ENCODE measurements at places on chromosomes 6 and 20.
A peak's percentile ranks its signal among the peaks of the same experiment; 100 is the strongest.

- no peak for DNase-seq
Observed at GRCh38 chr6:38489951-38490350, 149.8 kb downstream of the BTBD9 start.

DNA sequence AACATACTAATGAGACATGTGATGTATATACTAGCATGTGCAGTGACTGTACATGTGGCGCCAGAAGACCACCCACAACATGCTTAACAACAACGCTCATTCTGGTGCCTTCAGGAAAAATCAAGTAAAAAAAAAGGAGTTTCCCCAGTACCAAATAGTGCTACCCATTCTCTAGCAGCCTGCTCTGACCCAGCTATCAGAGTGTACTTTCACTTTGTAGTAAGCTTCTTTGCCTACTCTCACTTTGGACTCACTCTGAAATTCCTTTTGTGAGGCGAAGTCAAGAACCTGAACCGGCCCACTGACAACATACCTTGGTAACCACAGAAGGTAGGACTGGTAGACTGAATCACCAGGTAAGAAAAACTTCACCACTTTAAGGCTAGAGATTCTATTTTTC, 1100.0 kb downstream of the GRIK2 start:
- DNase-seq = no peak

- DNase-seq = no peak
Observed at GRCh38 chr20:47380481-47380880, 24.0 kb upstream of the ZMYND8 start.

GRCh38 chr6:99364026-99364425, 14.6 kb upstream of the FAXC start:
- no peak for DNase-seq

GRCh38 chr6:148996815-148997214, 250.0 kb downstream of the UST start:
- DNase-seq = no peak

- no peak for DNase-seq
Observed at GRCh38 chr6:105191351-105191750, 11.5 kb upstream of the POPDC3 start.

DNA sequence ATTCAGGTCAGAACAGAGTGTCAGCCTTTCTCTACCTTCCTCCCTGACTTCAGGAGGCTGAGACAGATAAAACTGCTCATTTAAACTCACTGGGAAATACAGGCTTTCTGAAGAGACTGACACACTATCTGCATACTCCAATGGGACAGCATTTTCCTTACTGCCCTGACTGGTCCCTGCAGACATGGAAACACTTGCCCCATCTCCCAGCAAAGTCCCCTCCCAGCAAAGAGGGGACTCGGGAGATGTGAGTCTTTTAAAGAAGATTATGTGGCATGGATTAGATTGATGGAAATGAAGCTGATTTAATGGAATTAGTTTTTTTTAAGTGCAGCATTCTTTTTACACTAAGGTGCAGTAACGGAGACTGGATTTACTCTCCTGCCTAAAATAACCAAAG, 90.8 kb downstream of the CFAP61 start:
- no peak for DNase-seq

DNA sequence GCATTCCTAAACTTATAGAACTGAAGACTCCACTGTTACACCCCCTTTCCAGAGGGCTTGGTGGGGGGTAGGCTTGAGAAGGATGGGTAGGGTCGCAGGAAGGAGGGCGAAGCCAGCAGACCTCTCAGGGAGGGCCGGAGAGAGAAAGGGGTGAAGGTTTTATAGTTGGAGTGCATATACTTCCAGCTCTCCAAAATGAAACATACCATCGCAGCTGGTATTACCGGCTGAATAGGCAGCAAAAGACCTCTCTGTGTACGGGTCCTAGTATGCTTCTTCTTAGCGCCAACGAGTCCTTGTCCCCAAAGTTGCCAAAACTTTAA, 1.0 kb upstream of the VGLL2 start:
- no peak for DNase-seq

DNA sequence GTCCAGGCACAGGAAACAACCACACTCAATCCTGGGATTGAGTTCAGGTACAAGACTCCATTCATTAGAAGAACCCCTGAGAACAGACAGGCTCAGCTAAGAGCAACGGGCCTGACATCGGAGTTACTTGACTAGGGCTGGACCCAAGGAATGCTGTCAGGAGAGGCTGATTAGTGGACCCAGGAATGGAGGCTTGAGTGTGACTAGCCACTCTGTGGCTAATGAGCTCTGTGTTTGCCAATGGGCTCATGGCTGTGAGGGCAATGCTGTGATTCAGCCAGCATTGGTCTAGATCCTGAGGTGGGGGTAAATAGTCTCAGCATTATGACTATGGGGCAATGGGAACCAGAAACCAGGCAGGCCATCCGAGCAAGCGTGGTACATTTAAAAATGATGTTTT, 71.8 kb downstream of the RIOK1 start:
- no peak for DNase-seq

DNA sequence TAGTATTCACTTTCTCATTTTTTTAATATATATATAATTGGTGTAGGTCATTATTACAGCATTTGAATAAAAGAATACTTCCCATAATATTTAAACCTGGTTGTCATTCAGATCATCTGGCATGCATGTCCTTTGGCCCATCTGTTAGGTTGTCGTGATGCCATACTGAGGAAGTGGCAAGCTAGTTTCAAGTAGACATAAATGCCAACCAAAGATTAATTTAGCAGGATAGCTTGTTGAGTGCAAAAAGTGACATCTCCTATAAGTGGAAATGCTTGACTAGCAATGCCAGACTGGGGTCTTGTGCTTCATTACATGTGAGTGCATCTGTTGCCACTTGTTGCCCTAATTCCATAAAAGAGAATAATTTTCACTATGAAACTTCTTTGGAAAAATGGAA, 1044.7 kb downstream of the GRIK2 start:
- no peak for DNase-seq

DNA sequence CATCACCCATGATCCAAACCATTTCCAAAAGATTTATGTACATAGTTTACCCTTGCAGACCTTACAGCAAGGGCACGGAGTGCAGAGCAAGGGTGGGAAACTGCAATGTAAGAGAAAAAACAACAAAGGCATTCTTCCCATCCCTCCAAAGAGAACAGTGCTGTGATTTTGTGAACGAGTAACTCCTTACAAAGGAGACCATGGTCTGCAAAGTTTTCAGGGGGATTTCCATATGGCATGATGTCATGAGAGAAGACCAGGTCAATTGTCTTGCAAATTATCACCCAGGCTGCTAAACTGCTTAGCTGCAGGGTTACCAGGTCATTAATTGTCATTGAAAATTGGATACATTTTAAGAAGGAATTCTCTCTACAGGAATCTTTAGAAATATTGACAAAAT, 58.3 kb downstream of the LAMP5 start:
- DNase-seq = no peak

DNA sequence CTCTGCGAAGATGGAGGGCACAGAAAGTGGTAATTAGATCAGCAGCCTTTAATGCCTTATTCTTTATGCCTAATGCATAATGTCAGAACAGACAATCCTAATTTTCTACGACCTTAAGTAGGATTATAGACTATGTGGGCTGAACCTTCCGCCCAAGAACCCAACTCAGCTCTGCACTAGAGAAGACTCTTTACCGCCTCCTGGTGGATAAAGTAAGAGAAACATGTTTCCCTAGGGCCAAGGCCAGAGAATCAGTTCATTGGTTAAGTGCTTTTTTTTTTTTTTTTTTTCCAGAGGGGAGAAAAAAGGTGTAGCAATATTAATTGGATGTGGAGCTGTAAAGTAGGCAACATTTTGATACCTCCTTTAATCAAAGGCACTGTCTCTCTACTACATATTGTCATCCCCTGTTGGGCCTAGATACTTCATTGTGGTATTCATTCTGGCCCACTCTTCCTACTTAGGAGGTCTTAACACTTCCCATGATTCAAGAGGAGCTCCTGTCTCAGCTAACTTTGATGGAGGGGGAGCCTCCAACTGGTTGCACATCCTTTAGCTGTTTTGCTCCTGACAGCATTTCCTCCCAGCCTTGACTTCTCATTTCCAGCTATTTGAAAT, 124.9 kb upstream of the NRN1 start:
- peak; percentile 48 for DNase-seq

GRCh38 chr6:105753620-105754211, 332.4 kb upstream of the PRDM1 start:
- DNase-seq = no peak

DNA sequence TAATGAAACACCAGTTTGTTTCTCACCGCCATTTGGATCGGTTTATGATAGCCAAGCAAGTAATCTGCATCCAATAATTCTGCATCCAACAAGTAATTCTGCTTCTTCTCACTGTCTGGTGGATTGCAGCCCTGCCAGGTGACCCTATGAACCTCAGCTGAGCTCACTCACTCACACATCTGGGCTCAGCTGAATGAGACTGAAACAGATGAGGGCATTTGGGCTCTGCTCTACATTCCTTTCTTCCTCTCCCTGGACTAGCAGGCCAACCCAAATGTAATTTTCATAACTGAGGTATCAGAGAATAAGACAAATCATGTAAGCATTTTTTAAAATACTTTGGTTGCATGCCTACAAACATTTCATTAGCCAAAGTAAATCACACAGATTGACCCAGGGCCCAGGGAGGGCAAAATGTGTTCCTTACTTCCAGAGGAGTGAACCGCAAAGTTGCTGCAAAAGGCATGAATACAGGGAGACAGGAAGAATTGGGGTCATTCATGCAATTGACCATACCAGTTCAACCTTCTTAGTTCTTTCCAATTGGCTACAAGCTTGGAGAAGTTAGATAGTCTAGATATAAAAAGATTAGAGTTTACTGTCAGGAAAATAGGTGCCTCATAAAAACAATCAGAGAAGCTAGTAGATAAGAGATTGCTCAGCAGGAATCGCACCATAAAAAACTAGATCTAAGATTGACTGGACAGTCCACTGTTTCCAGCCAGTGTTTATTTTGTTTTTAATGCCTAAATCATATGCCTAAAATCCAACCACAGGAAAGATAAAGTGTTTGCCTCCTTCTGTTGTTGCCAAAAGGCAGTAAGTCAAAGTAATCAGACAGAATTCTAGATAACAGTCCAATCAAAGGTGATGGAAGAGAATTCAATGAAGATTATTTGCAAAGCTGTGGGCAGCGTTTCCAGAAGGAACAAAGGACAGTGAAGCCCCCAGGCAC, 43.7 kb downstream of the CBLN4 start:
- DNase-seq = no peak

DNA sequence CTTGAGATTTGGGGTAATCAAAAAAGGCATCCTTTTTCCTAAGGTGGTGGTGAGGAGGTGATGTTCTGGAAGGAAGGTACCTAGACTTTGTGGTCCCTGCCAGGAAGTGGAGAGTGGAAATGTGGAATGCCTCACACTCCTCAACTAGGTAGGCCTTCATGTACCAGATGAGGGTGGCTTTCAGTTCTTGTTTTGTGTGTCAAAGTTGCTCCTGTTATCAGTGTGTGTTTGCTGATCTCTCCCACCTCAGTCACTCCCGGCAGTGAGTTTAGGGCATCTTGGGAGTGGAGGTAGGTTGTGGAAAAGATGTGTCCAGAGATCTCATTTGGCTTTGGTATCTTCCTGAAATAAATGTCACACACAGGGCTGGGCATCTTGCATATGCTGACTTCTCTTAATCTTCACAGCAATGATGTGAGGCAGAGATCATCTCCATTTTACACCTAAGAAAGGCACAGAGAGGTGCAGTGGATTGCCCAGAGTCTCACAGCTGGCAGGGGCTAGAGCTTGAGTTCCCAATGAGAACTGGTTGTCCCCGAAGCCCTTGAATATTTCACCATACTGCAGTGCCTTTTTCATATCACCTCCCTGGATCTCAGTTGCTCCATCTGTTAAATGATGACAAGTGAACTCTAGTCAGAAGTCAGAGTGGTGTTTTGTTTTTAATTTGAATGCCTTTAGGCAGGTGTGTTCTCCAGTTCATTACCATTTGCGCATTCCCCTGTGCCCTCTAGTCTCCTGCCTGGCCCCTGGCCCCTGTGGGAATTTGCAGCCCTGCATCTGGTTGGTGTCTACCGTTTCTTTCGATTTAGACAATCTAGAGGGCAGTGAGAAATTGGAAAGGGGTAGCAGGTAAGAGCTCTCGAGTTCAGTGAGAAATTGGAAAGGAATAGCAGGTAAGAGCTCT, 2.9 kb downstream of the PKIG start:
- no peak for DNase-seq

DNA sequence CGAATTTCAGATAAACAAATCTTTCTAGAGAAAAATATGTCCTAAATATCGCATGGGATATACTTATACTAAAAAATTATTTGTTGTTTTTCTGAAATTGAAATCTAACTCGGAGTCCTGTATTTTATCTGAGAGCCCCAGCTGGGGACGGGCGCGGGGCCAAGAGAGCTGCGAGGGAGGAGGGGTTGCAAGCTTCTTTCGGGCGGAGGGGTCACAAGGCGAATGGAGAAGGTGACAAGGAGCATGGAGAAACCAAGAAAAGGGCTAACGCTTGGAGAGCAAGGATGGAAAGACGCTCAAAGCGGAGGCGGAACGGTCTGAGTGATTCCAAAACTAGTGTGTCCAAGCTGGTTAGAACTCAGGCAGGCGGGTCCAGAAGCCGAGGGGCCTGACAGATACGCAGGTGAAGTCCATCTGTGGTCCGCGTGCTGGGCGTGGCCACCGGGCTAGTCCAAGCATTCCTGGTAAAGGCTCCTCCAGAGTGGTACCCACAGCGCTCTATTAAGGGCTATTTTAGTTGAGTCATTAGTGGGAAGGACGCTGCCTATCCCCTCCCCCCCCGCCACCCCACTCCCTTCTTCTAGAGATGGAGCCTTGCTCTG, 41.5 kb upstream of the ZNFX1 start:
- DNase-seq = no peak

- no peak for DNase-seq
Observed at GRCh38 chr6:14393910-14394309, 276.3 kb downstream of the CD83 start.

- peak; percentile 78 for DNase-seq
Observed at GRCh38 chr20:51752343-51752951, 15.7 kb downstream of the ATP9A start.

GRCh38 chr20:62791301-62792181, 4.7 kb upstream of the MRGBP start:
- peak; percentile 94 for DNase-seq

DNA sequence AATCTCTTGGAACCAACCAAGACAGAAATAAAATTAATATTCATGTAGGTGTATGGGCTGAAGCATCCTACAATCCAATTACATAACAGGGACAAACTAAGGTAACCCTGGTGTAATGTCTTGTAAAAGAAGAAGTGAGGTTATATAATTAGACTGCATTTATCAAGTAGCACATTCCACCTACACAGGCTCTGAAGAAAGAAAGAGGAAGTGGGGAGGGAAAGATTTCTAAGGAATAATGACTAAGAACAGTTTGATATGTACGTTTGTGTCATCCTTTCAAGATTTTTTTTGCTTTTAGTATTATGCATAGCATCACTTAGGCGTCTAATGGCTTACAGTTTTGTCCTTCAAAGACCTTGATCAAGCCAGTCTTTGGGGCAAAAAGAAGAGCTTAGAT, 139.7 kb downstream of the PLCB1 start:
- DNase-seq = no peak

GRCh38 chr6:25337431-25337830, 58.3 kb downstream of the CARMIL1 start:
- no peak for DNase-seq
